ENCODE measurements at places on chromosomes 6 and 20.

DNA sequence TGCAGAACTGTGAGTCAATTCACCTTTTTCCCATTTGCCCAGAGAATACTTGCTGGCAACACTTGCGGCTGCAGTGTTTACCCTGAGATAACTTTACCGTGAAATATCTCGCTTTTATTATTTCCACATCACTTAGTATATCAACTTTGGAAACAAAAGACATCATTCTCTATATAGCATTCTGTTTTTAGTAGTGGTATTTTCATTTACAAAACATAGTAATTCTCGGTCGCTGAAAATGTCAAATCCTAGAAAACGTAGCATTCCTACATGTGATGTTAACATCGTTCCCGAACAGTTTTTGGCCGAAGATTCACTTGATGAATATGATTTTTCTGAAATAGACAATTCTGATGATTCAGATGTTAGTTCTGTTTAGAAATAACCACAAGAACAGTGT is 52.0 kb downstream of the NHLRC1 start:
- DNase-seq = no peak

GRCh38 chr6:167757821-167758220 is 68.9 kb upstream of the AFDN start:
- no peak for DNase-seq

- DNase-seq = no peak
Observed at GRCh38 chr6:114707081-114707620, 364.3 kb upstream of the HS3ST5 start.

DNA sequence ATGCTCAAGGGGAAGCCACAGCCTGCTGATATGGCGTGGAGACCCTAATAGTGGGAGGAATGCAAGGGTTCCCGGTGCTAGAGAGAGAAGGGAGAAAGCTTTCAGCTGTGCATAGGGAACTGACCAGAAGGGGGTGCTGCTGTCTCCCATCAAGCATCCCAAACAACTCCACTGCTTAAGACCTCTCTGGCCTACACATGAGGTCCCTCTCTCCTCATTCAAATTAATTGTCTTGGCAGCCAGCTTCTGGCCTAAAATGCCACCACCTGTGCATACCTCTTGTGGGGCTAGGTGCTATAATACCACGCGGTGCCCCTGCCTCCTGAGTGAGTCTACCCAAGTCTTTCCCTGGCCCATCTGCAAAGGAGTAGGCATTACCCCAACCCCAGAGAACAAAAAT is 14.5 kb downstream of the ADISSP start:
- peak; percentile 53 for DNase-seq

DNA sequence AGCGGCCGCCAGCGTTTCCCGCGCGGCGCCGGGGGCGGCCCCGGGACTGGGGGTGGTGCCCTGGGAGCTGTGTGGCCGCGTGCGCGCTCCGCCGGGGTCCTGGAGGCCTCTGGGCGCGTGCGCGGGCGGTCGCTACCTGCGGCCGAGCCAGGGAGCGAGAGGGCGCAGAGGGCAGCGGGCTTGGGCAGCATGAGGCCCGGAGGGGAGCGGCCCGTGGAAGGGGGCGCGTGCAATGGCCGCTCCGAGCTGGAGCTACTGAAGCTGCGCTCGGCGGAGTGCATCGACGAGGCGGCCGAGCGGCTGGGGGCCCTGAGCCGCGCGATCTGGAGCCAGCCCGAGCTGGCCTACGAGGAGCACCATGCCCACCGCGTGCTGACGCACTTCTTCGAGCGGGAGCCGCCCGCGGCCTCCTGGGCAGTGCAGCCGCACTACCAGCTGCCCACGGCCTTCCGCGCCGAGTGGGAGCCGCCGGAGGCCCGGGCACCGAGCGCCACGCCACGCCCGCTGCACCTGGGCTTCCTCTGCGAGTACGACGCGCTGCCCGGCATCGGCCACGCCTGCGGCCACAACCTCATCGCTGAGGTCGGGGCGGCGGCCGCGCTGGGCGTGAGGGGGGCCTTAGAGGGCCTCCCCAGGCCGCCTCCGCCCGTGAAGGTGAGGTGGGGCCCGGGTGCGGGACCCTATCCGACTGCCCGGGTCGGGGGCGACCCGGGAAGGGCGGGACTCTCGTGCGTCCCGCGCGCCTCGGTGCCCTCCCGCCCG is at the start of gene PM20D2:
TSS of gene PM20D2 (plus strand) at position 100 of the 762 bp plus-strand sequence. CDS start at position 190, 90 bp downstream.
- peak; percentile 76 for DNase-seq

GRCh38 chr6:158799051-158799792 is 19.9 kb downstream of the EZR start:
- DNase-seq = no peak

DNA sequence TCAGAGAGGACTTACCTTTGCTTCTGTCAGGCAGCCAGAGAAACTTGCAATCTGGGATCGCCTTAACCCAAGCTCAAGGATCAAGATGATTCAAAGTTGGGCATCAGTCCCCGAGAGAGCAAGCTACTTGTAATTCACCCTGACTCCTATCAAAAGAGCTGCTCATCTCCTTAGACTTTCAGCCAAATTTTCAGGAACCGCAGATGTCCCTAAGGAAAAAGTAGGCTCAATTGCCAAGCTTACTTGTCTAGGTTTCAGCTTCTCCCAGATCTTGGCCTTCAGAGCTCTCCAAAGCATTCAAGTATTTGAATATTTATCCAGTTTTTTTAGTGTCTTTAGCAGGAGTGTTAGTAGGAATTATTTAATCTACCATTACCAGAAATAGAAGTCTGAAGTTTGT is 434.1 kb upstream of the MMS22L start:
- no peak for DNase-seq

GRCh38 chr6:111855753-111856152 is 17.5 kb downstream of the FYN start:
- no peak for DNase-seq

DNA sequence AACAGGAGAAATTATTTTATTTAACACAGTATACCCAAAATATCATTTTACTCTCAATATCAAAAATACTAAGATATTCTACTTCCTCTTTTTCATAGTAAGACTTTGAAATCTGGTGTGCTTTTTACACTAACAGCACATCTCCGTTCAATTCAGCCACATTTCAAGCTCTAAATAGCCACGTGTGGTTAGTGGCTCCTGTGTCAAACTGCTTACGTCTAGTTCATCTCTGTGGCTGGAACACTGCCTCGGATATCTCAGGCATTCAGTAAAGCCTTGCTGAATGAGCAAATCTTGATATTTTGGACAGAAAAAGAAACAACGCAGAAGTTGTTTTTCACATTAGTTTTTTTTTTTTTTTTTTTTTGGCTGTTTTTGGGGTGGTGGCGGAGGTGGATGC is 136.1 kb downstream of the EYA4 start:
- no peak for DNase-seq

DNA sequence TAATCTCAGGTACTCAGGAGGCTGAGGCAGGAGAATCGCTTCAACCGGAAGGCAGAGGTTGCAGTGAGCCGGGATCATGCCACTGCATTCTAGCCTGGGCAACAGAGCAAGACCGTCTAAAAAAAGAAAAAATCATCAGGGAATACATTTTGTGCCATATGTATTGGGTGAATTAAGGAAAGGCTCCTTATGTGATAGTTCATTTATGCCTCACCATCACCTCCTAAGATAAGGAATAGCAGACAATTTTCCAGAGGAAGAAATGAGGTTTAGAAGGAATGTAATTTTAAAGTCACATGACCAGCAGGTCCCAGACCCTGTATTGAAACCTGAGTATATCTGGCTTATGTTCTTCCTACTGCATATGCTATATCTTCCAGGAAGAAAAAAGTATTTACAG is 93.9 kb upstream of the FOXC1 start:
- DNase-seq = no peak

GRCh38 chr6:131065112-131065823 is 2.2 kb upstream of the EPB41L2 start:
- DNase-seq = no peak

DNA sequence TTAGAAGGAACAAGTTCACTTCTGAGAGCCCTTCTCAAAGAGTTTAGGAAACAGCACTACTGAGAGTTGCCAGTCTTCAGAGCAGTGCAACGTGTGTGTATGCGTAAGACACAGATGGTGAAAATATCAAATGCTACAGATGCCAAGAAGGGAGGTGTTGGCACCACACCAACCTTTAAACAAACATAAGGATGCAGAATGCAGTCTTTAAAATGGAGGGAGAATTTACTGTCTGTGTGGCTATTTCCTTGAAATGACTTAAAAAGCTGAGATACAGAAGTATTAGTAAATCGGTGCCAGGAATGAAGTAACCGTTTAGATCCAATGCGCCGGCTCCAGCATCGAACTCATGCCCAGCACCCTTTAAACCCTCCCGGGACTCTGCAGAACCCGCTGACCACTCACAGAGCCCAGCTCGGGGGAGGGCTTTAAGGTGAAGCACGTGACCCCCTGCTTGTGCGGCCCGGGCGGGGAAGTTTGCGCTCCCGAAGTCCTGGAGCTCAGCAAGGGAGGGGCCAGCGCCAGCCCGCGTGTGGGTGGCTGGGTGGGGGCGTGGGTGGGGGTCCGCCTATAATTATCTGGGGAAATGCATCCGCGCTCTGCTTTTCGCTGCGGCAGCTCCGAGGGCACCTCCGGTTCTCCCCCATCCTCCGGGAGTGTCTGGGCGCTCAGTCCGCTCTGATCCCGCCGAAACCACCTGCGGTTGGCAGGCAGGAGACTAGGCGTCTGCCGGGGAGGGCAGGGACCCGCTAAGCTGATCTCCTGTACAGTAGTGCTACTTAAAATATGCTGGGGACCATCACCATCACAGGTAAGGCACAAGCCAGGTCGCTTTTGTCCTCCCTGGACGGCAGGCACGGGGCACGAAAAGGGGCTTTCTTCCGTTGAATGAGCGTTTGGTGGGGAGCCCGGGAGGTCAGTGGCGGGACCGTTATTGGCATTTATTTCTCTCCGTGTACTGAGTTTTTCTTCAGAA is 66.0 kb downstream of the ZBTB2 start:
- peak; percentile 19 for DNase-seq

GRCh38 chr20:35726842-35727711 is 15.0 kb downstream of the RBM39 start:
- DNase-seq = no peak

- DNase-seq = no peak
Observed at GRCh38 chr20:507761-508332, 35.7 kb downstream of the CSNK2A1 start.

DNA sequence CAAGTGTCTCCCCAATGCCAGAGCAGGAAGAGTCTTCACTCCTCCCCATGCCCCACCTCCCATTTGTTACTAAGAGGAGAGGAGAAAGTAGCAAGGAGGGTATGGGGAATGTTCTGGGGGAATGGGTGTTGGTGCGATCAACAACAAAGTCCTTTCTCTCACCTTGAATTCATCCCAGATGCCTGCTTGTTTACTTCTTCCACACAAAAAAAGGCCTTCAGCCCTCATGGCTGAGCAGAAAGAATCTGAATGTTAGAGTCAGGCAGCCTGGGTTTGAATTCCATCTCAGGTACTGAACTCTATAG is 9.9 kb downstream of the MOG start:
- DNase-seq = no peak

GRCh38 chr6:164990901-164991300 is 318.5 kb downstream of the C6orf118 start:
- no peak for DNase-seq

GRCh38 chr20:31676609-31676989 is 38.9 kb downstream of the COX4I2 start:
- no peak for DNase-seq

DNA sequence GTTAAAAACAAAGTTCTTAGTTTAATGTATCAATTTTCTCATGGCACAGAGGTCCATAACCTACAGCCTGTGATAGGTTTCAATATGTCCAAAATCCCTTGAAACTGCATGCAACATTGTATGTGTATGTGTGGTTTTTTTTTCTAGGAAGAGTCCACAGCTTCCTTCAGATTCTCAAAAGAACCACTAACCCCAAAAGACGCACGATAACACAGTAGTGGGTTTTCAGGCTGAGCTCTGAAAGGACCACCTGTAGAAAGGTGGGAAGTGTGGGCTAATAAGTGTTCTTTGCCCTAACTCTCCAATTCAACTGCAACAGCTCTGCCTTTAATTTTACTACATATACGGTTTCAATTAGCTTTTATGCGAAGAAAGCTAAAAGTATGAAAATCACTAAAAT is 11.5 kb upstream of the KATNA1 start:
- no peak for DNase-seq

DNA sequence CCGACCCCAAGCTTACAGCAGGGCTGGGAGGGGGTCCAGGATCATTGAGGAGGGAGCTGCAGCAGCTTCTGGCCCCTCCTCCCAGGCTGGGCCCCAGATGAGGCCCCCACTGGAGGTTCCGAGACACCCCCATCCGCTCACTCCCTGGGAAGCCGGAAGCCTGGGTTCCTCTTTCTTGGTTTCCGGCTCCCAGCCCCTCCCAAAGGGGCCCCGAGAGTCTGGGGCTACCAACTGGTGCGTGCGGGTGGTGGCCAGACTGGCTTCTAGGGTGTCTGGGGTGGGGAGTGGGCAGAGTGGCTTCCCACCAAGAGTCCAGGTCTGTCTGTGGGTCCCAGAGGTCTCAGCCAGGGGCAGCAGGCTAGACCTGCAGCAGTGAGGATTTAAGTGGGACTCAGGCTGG is 2.2 kb downstream of the RGS19 start:
- DNase-seq = peak; percentile 55

DNA sequence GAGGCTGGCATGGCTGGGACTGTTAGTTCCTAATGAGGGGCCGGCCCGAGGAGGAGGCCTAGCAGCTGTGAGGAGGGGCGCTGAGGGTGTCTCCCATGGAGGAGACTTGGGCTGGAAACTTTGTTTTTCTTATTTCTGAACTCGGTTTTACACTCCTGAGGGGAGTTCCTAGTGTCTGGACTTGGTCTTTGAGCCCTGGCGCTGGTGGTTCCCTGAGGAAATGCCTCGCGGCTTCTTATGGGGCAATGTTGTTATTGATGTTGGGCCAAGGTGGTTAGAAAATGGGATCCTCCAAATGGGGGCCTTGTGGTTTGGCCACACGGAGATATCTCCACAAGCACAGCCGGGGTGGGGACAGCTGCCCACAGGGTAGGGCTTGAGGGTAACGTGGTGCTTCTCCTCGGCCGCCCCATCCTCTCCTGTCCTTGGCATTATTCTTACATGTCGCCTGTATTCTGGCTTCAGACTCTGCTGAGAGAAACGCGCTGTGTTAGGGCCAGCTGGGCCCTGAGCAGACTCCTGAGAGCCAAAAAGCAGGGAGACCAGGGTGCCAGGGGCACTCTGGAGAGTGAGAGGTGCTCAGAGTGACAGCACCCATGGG is 136.9 kb downstream of the FOXO3 start:
- DNase-seq = no peak

GRCh38 chr6:81876971-81877370 is 124.5 kb upstream of the TENT5A start:
- no peak for DNase-seq

- DNase-seq = no peak
Observed at GRCh38 chr6:3899970-3900439, 50.8 kb downstream of the FAM50B start.

DNA sequence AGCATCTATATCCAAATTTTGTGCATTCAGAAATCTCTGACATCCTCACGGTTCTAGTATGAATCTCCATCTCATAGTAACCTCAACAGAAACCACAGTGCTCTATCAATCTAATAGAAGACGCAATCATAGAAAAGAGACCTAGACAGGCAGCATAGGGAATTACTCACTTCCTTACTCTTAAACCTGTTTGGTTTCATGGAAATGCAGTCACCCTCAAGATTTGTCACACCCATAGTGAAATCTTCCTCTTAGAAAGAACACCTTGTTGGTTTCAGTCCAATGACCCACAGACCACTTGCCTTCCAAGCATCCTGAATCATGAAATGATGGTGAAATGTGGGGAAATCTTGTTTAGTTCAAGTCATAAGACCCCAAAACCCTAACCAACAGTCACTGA is 166.1 kb upstream of the PRDM1 start:
- DNase-seq = no peak
